Kidney (tissue), 22 donors: ENCODE measurements at places on chromosomes 4 and X.

- no peak for DNase-seq
Observed at GRCh38 chrX:129769467-129770154, 10.1 kb upstream of the SASH3 start.

GRCh38 chr4:156971676-156972378 is at the start of gene PDGFC:
Gene PDGFC, minus strand, starts transcription at chr4:156971799. Its CDS starts 896 bp downstream, at chr4:156970903.
- peak; percentile 94 for DNase-seq

DNA sequence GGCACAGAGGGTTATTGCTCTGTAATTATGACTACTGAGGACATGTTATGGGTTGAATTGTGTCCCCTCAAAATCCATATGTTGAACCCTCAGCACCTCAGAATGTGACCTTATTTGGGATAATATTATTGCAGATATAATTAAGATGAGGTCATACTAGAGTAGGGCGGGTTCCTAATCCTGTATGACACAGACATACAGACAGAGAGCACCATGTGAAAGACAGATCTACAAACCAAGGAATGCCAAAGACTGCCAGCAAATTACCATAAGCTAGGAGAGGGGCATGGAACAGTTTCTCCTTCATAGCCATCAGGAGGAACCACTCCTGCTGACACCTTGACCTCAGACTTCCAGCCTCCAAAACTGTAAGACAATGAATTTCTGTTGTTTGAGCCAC is 115.2 kb upstream of the OTUD4 start:
- DNase-seq, result no peak

GRCh38 chr4:907691-908425 is 24.3 kb downstream of the GAK start:
- no peak for DNase-seq

GRCh38 chr4:147581606-147582350 is 35.4 kb upstream of the TMEM184C start:
- no peak for DNase-seq

GRCh38 chr4:120753854-120754253 is 168.7 kb downstream of the PRDM5 start:
- DNase-seq, result no peak

- no peak for DNase-seq
Observed at GRCh38 chr4:5206016-5206790, 154.9 kb downstream of the STK32B start.

DNA sequence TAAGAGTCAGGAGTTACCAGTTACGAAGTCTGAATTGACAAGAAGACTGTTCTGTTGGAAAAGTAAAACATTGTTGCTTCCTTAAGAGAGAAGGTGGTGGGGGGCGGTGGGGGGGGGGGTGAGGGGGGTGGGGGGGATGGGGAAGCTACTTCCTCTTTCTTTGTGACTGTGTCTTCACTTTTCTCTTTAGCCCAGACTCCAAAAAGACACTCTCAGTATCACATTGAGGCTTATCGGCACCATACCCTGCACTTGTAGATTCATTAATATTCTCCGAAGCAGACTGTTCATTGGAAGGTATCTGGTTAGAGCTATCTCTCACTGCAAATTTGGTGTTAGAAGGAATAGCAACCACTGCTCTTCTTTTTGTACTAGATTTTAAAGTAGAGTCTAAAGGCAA is 94.5 kb upstream of the IL13RA1 start:
- no peak for DNase-seq

- no peak for DNase-seq
Observed at GRCh38 chr4:85114526-85114925, 148.0 kb upstream of the WDFY3 start.

GRCh38 chr4:83922402-83922801 is 386.5 kb downstream of the GPAT3 start:
- DNase-seq, result no peak

- DNase-seq, result peak; percentile 32
Observed at GRCh38 chr4:25811374-25811690, 51.5 kb downstream of the SEL1L3 start.

- DNase-seq, result no peak
Observed at GRCh38 chr4:33959519-33959918, 2284.8 kb downstream of the ARAP2 start.

DNA sequence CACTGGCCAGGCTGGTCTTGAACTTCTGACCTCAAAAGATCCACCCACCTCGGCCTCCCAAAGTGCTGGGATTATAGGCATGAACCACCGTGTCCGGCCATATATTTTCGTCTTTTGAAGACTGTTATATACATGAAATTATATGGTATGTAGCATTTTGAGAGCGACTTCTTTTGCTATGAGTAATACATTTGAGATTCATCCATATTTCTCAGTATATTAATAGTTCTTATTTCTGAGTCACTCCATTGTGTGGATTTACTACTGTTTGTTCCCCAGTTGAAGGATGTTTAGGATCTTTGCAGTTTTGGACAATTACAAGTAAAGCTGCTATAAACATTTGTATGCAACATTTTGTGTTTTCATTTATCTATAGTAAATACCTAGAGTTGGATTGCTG is 34.9 kb downstream of the GNL3L start:
- DNase-seq, result no peak

DNA sequence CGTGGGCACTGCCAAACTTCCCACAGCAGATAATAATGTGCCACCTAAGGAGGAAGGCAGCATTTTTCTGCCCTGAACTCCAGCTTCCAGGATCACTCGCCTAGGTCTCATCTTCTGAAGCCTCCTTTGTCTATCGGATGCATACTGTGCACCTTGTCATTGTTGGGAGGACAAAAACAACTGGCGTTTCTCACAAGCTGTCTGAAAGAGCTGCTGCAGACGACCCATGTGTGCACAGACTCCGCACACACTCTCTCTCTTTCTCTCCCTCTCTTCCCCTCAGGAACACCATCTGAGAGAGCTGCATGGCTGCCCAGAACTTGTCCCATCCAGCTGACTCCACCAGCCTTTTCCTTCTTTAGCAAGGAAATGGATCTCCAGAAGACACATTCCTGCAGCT is 83.0 kb downstream of the MAML3 start:
- DNase-seq, result no peak

- DNase-seq, result no peak
Observed at GRCh38 chr4:24211856-24212255, 322.0 kb upstream of the PPARGC1A start.

DNA sequence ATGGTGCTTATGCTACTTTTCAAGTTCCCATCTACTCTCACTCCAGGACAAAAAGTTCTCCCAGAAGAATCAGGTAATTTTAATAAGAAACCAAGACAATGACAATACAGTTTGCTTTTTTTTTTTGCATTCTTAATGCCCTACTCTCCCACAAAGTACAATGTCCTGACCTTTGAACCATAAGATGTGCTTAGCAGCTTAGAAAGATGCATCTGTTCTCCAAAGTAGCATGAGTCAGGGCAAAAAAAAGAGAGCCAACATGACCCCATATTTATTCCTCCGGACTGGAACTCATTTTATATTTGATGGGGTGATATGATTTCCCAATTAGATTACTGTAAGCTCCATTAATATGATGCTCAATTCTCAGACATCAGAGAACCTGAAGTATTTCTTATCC is 16.5 kb upstream of the PDCL2 start:
- no peak for DNase-seq

DNA sequence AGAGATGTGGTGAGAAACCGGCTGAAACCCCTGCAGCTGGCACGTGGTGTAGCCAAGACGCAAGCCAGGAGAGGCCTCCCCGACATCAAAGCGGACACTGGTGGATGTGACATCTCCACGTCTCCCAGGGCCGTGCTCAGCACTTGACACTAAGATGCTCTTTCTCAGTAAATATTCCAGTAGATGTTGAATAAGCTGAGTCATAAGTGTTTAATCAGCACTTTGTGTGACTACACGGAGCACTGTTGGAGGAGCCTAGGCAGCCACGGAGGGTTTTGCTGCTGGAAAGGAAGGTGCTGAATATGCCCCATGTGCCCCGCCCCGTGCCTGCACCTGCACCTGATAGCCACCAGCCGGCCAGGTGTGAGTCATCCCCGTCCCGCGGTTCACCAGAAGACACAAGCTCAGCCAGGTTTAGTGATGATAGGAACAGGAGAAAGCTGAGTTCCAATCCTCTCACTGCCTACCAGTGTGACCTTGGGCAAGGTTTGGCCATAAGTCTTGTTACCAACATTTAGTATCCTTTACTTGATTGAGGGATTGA is 29.0 kb upstream of the C4orf50 start:
- no peak for DNase-seq

GRCh38 chr4:142983065-142983464 is 137.0 kb upstream of the INPP4B start:
- DNase-seq, result no peak

GRCh38 chr4:152074573-152074972 is 313.8 kb upstream of the GATB start:
- DNase-seq, result peak; percentile 33

- peak; percentile 50 for DNase-seq
Observed at GRCh38 chrX:108438110-108438623, at the start of gene COL4A6. Gene COL4A6, minus strand, starts transcription at chrX:108438422. Its CDS starts 226 bp downstream, at chrX:108438196.

DNA sequence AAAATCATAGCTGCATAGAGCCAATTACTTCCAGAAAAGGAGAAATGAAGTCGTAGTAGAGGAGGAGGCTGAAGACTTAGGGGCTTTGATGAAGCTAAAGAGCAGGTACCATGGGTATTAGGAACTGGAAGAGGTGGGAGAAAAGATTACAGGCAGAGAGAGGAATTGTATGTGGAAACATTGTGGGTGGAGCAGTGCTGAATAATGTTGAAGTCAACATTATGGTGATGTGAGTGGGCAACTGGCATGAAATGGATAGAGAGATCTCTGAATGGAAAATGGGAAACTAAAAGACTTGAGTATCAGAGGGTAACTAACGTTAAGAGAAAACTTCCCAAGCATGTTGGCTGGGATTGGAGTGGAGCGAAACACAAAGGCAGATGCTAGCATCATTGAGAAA is 92.5 kb downstream of the AREG start:
- DNase-seq, result no peak

GRCh38 chrX:74865725-74866124 is 59.5 kb downstream of the NEXMIF start:
- no peak for DNase-seq

DNA sequence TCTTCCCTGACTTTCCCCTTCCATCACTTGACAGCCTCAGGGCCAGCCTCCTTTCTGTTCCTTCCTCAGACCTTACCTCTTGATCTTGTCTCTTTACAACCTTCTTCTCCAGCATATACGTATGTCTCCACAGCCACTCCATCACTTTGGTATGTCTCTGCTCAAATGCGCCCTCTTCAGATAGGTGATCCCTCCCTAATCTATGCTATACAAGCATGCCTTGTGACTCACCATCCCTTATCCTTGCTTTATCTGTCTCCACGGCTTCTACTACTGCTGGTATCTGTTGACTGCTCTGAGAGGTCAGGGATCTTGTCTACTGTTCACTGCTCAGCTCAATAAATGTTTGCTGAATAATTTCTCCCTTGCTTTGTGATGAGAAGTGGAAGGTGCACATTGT is 9.0 kb downstream of the ARAP2 start:
- no peak for DNase-seq

DNA sequence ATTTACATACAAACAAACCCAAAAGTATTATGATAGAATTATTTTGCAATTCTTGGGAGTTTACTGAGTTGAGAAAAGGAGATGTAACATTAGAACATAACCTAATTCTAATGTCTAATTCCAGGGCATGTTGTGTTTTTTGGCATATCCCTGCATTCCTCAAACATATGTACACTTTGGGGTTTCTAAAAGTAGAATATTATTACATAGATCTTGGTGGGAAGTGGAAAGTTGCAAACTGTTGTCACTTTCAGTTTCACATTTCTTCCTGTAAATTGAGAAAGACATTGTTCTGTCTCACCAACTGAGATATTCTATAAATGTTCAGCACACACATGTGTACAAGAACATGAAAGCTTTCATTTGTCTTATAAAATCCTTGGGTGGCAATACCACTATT is 24.4 kb upstream of the GBA3 start:
- no peak for DNase-seq

GRCh38 chrX:150489359-150490015 is 78.9 kb upstream of the MTM1 start:
- DNase-seq, result no peak

- no peak for DNase-seq
Observed at GRCh38 chr4:26105815-26106699, 192.0 kb downstream of the SMIM20 start.

DNA sequence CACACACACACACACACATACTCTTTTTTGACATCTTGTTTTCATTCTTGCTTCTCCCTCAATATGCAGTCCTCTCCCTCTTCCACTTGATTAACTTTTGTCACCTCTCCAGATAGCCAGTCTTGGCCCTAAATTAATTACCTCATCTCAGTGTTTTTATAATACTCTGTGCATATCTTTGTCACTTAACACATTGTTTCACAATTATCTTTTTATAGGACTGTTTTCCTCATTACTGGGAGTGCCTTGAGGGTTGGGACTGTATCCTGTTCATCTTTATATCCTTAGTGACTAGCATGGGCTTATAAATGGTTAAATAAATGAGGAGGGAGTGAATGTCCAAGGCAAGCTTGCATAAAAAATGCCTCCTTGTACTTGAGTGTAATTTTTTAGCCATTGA is 33.1 kb downstream of the SYNPO2 start:
- DNase-seq, result no peak

DNA sequence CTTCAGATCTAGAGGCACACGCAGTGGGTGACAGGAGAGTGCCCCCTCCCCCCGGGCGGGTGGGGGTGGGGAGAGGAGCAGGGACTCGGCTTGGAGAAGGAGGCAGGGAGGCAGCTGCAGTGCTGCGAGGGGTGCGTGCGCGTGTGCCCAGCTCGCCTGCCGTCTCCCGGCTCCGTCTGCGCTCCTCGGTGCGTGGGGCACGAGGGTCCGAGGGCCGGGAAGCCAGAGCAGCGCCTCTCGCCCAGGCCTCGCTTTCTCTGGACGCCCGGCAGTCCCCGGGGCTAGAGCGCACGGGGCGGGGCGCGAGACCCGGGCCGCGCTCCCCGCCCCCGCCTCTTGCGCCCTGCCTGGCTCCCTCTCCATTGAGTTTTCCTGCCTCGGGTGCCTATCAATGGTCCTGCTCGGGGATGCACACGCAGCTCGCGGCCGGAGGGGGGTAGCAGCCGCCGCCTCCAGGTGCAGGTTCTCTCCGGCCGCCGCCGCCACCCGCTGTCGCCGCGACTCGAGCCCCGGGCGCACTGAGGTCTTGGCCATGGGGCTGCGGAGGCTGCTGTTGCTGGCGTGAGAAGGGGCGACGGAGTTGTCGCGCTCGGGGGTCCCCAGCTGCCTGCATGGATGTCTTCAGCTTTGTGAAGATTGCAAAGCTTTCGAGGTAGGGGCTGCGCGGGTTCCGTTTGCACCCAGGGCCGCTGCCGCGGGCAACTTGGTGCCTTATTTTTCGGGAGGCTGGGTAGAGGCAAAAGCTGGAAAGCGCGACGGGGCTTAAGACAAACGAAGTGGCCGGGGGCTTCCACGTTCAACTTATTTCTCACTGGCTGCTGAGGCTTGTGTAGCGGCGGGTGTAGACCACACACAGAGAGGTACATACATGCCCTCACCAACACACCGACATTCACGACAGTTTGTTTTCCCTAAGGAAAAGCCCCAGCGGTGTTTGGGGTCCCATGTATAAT is at the start of gene FRMPD4:
Gene FRMPD4 (plus strand): TSS at position 113 of the 953 bp plus-strand sequence. CDS start 499 bp downstream, at position 612.
- peak; percentile 58 for DNase-seq

GRCh38 chrX:37755025-37755424 is 24.8 kb upstream of the CYBB start:
- DNase-seq, result no peak
